Type B pancreatic cell (in vitro differentiated cells): ENCODE measurements at places on chromosomes 12 and 14.

GRCh38 chr14:81298122-81298521 lies 77.4 kb upstream of the GTF2A1 start:
- no peak for DNase-seq

DNA sequence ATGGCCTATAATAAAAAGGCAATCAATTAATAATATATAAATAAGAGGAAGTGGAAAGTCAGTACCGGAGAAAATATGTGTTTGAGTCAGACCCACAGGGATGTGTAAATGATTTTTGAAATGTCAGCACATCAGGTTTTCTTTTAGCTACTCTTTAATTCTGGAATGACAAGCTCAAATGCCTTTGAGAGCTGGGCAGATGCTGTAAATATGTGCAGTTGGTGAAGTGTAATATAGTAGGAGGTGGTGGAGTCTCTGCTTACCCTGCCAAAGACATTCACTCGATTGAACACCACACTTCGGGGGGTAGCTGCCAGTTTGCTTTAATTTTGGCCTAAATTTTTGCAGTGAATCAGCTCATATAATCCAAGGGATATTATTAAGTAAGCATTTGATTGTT lies 93.0 kb downstream of the PLEKHA5 start:
- no peak for DNase-seq

GRCh38 chr14:79204591-79204990 lies 1006.7 kb downstream of the DIO2 start:
- no peak for DNase-seq

DNA sequence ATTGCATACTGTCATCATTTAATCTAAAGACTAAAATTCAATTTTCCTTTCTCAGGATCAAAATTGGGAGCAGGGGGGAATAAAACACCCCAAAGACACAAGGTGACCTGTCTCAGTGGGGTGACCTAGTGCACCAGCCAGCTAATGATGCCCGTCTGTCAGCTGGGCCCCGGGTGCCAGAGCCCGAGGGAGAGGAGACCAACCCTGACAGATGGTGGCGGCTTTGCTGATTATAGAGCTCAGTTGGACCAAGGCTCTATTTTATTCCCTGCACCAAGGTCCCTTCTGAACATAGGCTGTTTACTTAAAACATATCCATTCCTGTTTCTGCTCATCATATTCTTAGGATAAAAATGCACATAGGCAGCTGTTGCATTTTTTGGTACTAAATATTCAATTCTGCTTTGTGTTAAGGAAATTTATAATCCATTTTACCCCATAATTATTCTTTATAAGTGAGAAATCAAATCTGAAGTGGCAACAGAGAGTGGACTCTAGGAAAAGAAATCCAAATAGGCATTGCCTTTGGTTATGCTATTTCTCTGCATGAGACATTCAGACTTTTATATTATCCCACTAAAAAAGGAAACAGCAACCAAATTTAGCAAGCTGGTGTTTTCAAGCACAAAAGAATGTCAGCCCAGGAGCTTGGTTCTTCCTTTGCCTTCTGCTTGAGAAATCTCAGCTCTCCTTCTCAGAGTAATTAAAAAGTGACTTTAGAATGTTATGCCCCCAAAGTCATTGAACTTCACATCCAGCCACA lies 96.8 kb upstream of the IFNG-AS1 start:
- DNase-seq: no peak

DNA sequence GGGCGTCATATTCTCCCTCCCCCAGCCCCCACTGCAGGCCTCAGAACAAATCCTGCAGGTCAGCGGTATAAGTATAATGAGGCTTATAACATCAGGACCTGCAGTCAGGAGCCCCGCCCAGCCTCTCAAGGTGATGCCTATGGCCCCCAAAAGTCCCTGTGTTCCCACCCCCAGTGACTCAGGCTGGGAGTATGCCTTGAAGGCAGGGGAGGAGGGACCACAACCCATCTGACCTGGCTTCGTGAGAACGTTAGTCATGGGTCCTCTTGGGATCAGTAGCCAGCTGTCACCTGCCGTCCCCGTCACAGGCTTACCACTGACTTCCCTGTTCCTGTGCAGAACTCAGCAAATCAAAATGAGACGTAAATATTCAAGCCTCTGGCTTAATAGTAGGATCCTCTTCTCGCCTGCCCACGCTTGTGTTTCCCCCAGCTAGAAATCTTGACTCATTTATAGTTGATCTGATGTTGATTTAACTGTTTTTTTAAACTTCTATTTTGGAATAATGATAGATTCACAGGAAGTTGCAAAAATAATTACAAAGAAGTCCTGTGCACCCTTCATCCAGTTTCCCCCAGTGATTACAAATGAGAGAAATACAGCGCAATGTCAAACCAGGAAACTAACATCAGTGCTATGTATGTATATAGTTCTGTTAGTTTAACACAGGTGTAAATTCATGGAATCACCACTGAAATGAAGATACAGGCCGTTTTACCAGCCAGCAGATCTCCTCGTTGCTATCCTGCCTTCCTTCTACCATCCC lies 107.5 kb downstream of the ADGRD1 start:
- no peak for DNase-seq

DNA sequence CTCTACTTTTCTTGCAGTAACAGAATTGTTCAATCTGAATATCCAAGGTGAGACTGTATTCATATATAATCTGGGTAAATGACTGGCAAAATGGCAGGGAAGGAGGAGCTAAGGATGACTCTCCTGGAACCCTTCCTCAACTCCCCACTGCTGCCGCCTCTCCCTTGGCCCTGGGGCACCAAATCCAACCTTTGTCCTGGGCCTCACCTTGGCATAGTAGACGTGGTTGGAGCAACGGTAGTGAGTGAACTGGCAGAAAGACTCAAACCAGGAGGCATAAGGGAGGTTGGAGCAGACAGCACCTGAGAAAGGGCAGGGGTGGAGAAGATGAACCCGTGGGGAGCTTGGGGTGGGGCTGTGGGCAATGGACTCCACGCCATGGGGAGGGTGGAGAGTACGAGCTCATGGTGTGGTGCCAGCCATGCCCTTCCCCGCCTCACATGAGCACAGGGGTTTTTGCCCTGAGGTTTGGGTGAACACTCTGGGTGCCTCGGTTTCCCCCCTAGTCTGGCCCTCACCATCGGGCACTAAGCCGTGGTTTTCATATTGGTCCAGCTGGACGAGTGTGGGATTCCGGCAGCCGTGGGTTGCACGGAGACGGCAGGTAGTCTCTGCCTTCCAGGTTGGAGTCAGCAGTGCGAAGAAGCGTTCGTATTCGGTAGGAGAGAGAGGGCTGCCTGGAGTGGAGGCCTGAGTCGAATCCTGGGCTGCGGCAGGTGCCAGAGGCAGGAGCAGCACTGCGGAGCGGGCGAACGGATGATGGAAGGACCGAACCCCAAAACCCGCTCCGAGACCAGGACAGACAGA lies 753 bp downstream of the ACRBP start:
- DNase-seq: no peak

DNA sequence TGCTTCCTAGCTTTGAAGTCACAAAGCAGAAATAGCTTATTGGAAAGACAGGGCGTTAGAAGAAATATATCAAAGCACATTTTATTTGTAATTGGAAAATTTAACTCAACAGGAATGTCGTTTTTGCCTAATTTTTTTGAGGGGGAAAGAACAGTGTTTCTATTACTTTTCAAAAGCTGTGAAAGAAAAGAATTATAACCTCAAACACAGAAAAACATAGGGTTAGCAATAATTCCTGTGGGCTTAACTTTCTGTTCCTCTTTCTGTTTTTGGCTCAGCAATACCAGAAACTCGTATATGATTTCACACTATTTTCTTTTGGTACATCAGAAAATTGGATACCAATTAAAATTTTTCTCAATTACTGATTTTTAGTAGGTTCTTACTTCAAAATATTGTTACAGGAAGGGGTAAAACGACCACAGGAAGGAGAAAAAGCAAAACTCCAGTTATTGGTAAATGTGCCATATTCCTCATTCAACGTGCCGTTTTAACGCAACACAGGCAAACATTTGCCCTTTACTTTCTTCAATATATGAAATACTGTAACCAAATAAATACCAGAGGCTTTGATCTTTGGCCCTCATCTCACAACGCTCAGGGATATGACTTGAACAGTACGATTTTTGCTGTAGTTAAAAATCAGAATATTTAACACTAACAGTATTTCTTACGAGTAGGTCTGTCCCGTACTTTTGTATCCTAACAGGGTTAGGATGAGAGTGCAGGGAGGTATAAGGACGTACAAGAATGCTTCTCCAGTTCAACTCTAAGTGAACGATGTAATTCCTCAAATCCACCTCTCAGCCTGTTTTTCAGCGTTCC lies 1.3 kb upstream of the RNU6-7 start:
- DNase-seq: no peak

- DNase-seq: no peak
Observed at GRCh38 chr12:124847113-124848074, 16.3 kb downstream of the SCARB1 start.

DNA sequence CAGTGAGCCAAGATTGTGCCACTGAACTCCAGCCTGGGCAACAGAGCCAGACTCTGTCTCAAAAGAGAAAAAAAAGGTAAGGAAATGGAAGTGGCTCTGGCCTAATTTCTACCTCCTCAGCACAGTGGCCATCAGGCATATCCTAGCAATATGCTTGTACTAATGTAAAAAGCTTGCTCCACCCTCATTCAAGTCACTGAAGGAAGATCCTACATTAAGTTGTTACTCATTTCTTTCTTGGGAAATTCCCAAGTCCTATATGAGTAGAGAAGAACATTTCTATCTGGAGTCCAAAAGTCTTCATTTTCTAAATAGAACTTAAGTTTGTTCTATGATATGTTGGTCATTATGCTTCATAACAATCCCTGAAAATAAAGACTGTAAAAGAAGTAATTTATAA lies 67.3 kb upstream of the HOXC13 start:
- DNase-seq: no peak

DNA sequence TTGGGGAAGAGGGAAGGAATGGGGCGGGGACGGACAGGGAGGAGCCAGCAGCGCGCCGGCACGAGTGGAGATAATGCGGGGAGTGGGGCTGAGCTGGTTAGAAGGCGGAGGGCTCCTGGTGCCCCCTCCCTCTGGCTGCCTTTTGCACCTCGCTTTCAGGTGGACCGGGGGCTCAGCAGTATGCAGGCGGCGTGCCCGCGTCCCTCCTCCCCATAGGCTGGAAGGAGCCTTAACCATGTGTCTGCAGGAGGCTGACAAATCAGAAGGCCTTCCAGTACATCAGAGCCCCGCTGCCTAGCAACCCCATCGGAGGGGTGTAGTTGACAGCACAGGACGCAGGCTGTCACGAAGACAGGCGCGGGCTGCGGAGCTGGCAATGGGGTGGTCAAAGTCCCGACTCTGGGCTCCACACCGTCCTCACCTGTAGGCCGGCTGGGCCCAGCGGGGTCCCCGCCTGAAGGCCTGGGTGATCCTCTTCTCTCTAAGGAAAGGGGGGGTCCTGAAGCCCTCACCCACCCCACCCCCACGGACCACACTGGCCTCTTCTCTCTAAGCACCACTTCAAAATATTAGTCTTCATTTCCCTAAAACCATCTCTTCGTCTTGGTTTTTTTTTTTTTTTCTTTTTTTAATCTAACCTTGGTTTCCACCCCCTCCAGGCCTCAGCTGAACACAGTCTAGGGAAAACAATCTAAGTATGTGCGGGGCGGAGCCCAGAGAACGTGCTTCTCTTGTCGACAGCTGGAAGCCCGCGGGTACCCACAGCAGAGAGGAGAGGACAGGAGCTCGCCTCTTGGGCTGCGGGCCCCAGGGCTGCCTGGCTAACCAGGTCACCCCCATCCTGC lies 44.5 kb downstream of the KDM2B start:
- DNase-seq: peak; percentile 83

DNA sequence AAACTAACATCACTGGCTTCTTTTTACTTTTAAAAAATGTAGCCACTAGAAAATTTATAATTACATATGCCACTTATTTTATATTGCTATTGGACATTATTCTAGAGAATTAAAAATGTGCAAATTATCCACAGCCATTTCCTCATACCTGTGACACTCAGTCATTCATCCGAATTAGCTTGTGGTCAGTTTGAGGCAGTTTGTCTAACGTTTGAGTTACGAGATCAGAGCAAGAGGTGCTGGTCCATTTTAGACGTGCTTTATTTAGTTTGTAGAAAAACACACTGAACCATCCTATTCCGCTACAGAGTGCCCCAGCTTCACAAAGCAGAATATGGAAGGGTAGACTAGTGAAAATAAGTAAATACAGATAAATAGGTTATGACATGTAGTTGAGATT lies 513.0 kb downstream of the NRXN3 start:
- no peak for DNase-seq

DNA sequence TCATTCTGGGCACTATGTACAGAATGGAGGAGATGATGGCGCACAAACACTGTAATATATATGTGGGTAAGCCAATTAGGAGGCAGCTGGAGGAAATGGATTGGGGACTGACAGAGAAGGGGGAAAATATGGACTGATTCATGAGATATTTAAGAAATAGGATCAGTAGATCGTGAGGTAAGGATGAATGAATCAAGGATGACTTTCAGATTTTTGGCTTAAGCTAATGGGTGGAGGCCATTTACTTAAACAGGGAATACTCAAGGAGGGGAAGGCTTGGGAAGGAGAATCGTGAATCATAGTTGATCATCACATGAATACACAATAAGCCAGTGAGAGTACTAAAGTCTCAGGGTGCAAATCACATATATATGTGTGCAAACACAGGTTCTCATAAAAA lies 11.2 kb upstream of the GNPNAT1 start:
- DNase-seq: no peak

DNA sequence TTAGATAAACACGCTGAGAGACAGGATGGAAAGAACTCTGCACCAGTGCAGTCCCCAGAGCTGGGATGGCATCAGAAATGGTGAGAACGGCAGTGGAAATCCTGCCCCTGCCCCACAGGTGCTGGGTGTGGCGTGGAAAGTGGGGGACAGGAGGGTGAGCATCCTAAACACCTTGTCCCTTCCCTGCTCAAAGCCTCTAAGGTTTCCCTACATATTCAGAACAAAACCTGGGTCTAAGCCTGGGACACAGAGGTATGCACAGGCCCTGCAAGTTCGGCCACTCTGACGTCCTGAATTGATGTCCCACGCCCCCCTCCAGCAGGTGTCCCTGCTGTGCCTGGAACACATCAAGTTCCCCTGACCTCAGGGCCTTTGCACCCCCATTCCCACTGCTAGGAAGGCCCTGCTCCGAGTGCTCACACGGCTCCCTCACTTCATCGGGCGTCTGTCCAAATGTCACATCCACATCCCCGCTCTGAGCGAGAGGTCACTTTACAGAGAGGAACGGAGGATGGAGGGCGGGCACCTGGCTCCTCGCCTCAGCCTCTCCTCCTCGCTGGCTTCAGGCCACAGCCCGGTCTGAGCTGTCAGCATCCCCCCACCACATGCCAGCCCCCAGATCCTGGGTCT lies 38.5 kb upstream of the SFSWAP start:
- DNase-seq: peak; percentile 37
